ENCODE measurements at places on chromosomes 5 and 9. TPM values are rescaled to one million over a fixed set of nuclear protein-coding genes. Genes with fewer than 3 reads are reported as not detected.

DNA sequence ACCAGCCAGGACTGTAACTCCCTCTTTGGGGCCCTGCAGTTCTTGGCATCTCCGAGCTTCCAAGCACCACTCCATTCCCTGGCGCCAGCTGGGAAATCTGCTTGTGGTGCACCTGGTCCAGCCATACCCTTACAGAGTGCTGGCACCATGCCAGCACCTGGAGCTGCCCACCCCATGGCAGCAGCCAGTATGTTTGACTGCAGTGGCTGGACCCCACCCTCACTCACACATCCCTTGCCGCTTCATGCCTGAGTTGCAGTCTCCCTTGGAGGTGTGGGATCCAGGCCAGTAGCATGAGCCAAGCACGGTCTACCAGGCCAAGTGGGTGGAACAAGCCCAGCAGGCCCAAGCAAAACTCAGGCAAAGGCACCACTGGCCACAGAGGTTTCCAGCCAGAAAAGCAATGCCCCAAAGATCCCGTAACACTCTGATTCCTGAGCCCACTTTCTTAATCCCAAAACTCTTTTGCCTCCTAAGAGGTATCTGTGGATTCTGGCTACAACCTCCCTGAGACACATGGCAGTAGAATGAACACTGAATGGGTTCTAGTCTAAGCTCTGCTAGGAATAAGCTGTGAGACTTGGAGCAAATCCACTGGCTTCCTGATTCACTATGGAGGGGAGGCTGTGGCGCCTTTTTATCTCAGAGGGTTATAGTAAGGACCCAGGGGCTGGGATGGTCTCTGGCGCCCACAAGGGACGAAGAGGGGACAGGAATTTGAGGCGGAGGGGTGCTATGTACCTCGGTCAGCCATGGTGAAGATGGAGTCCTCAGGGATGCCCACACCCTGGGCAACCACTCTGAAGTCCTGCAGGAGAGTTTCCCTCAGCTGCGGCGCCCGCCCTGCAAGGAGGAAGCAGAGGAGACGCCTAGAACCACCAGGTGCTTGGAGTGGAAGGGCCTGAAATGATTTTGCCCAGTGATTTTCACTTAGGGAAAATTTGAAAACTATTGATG lies 5.6 kb downstream of the AMBP start:
- DNase-seq = no peak

- DNase-seq = no peak
Observed at GRCh38 chr9:1959371-1959770, 55.8 kb upstream of the SMARCA2 start.

Gene TICAM2
- total RNA-seq = not detected

DNA sequence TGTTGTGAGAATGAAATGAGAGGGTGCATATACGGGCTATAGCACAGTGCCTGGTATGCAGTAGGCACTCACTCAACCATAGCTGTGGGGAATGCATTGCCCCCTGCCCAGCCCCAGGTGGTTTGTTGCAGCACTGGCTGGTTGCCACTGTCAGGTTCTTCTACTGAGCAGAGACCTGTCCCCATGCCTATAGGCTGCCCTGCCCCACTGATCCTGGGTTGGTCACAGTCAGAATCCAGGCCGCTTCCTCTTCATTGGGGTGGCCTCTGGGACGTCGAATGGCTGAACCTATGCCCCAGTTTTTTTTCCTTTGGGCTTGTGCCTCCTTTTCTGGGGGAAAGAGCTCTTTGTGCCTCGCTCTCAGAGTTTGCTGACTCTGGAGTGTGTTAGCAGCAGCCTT lies 74.6 kb downstream of the RGS3 start:
- DNase-seq = no peak

DNA sequence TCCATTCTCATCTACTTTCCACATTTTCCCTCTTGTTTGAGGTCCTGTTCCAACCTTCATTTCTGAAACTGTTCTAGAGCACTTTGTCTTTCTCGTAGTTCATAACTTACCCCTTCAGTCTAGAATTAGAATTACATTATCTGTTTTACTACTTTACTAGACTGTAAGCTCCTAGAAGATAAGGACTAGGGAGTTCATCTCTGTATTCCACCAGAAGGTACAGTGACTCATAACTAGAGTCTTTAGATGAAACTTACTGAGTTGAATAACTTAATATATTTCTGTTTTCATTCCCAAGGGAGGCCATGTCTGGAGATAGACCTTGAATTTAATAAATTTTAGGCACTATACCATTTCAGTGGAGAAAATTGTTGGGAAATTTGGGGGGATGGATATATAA lies 38.7 kb downstream of the G3BP1 start:
- no peak for DNase-seq

Data from hepatocyte (in vitro differentiated cells).